NCI-H1694 treated with DMSO at 0.1 percent for 48 hours (cell line): ENCODE measurements at places on chromosomes 2 and 18.

DNA sequence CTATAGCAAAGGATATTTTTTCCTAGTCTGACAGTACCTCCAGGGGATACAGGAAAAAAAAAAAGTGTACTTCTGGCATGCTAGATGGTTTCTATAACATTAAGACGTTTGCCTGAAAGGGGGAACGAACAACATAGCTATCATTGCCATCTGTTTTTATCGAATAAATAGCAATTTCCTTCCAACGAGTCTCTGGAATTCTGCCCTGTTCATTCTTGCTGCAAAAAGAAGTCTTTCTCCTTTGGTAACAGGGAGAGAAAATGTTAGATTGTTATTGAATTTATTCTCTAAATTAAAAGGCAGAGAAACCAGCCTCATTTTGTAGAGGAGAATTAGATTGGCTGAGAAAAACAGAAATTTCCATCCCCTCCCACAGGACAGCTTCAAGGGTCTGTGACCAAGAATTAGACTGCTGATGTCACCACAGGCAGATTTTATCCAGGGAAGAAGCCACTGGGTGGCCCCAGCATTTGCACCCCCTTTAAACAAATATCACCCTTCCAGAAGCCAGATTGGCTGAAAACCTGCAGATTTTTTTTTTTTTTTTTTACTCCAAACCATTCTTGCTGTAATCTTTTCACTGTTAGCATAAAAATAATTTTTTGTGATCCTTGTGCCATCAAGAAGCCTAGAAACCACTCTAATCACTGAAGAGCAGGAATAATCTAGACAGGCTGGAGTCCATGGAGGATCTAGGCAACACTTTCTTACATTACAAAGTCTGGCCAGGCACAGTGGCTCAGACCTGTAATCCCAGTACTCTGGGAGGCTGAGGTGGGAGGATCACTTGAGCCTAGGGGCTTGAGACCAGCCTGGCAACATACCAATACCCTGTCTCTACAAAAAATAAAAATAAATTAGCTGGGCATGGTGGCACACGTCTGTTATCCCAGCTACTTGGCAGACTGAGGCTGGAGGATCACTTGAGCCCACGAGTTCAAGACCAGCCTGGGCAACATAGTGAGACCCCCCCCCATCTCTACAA is 12.0 kb downstream of the WDFY1 start:
- no peak for DNase-seq

DNA sequence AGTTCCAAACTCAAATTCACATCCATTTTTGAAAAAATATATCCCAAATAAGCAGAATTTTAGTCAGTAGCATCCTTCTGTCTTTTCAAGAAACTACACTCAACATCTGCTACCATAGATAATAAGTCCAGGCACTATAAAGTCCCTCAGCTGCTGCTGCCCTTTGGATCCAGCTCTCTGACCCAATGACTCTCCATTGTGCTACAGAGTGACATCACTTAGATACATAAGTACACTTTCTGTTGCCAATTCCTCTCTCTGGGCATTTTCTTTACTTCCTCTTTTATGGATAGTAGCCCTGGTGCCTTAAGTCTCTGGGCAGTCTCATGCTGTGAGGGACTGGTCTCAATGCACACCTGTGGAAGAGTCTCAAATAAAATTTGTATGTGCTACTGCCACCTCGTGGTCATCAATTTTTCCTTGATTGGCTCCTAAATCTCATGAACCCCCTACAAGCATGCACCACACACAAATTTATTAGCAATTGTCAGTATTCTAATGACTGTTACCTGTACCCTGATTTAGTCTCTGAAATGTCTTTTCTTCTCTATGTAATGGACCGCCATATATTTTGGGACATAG is 219.2 kb downstream of the LRP1B start:
- DNase-seq, result no peak

GRCh38 chr18:43780782-43781340 is 503.6 kb upstream of the SYT4 start:
- no peak for DNase-seq

- DNase-seq, result no peak
Observed at GRCh38 chr2:180787330-180787729, 193.1 kb upstream of the UBE2E3 start.

DNA sequence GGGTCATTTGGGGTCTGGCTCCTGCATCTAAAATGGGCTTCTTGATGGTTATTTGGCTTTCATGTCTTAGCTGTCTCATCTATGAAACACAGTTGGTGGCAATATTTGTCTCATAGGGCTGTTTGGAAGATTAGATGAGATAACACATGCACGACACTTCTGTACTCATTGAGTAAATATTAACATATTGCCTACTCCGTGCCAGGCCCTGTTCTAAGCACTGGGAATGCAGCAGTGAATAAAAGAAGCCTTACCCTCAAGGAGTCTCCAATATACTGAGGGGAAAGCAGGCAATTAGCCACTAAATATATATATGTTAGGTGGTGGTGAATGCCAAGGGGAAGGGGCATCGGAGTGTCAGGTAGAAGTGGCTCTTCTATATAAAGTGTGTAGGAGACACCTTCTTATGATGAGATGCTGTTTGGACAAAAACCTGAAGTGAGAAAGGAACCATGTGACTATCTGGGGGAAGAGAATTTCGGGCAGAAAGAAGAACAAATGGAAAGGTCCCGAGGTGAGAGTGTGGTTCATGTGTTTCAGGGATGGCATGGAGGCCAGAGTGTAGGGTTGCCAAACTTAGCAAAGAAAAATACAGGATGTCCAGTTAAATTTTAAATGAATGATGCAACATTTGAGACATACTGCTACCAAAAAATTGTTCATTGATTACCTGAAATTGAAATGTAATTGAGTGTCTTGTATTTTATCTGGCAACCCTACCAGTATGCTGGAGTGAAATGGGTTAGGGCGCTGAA is 11.8 kb downstream of the SLC3A1 start:
- no peak for DNase-seq

DNA sequence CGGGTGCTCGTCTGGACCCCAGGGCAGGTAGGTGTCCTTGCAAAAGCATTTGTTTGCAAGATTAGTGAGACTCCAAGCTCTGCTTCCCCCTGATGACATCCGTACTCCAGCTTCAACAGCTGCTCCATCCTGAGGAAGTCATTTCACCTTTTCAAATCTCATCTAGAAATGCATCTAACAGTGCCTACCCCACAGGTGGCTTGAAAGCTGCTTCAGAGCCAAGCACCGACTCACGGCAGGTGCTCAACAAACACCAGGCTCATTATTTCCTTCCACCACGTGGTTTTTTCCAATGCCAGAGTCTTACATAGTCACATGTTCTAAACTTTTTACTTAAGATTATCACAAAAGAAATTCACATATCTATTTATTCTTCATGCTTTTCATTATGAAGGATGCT is 31.9 kb downstream of the CNGA3 start:
- no peak for DNase-seq

DNA sequence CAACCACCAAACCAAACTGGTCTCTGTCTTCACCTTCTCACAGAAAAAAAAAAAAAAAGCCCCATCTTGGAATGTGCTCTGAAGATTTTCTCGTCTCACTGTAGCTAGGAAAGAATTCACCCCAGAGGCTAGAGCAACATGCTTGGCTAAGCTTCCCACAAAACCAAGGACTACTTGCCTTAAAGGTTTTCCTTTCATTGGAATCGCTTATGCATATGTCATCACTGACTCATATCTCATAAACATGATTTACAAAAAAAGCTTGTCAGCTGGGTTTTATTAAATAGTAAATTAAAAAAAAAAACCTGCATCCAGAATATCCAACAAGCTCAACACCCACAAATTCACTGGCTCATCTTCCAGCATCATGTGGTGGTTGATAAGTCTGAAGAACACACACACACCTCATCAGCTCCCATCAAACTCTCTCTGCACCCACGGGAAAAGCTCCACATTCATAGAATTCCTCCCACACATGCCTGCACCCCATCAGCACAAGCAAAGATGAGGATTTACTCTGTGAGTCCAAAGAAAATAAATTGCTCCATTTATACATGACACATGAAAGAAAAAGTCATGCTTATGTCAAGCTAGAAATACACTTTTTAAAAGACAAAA is 182.0 kb upstream of the TRIB2 start:
- no peak for DNase-seq

DNA sequence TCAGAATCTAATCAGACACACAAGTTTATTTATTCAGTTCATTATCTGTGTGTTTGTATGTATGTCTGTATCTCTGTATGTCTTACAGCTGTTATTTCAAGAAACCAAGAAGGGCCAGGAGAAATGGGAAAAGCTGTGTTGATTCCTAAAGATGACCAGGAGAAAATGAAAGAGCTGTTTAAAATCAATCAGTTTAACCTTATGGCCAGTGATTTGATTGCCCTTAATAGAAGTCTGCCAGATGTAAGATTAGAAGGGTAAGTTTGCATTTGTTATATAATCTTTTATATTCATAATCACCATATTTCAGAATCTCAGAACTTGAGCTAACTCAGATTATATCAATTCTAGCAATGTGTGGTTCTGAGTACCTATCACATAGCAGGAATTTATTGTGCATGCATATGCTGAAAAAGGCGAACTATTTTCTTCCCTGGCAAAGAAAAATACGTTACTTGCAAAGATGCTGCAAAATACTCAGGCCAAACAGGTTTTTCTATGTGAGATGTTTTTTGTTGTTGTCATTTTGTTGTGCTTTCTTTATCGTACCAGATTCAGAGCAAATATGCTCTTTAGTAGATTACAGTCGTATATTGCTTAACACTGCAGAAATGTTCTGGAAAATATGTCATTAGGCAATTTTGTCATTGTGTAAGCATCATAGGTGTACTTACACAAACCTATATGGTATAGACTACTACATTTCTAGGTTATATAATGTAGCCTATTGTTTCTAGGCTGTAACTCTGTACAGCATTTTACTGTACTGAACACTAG is 268.7 kb downstream of the GALNT13 start:
- DNase-seq, result no peak

DNA sequence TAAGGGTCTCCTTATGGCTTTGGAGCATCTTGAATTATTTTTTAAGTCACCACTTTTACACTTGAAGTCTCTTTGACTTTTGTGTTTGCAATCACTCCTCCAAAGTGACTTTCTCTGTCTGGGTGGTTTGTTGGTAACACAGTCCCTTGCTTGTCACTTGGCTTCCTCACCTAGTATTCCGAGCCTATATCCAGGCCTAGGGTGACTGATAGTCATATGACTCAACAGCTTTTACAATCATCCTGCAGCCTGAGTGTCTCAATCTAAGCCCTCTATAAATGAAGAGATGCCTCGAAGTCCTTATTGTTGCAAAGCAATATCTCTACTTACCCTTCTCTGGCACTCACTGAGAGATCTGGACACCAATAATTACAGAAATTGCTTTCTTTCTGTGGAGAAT is 53.9 kb upstream of the SETBP1 start:
- no peak for DNase-seq

DNA sequence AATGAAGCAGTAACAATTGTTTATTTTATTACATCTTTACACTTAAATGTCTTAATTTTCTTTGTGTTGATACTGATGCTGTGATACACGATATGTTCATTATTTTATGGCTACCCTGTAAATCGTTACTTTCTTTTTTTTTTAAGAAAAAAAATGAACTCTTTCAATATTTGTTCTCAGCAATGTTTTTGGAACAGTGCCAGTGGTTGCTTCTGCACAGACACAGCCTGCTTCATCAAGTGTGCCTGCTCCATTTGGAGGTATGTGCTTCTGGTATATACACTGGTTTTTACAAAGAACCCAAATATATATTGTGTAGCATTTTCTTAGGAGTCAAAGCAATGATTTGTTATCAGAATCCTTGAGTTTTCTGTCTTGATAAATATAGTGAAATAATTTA is 62.2 kb upstream of the SCYGR2 start:
- no peak for DNase-seq

GRCh38 chr2:64608867-64609226 is 44.9 kb downstream of the SERTAD2 start:
- DNase-seq, result no peak

- no peak for DNase-seq
Observed at GRCh38 chr2:230774348-230774951, 61.8 kb downstream of the CAB39 start.

DNA sequence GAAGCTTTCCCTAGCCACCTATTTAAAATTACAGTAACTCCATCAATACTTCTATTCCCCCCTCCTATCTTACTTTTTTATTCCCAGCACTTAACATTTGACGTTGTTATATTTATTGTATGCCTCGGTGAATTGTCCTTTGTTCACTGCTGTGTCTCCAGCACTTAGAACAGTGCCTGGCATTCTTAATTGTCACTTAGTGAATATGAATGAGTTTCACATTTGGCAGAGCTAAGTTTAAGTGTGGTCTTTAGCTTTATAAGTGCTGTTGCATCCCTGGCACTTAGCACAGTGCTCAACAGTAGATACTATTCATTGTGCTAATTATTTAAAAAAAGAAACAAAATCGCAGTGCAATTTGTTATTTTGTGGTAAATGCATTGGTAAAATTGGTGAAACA is 1.7 kb downstream of the RMP24 start:
- DNase-seq, result no peak

GRCh38 chr2:27322301-27322765 is 564 bp downstream of the MPV17 start:
- DNase-seq, result no peak

DNA sequence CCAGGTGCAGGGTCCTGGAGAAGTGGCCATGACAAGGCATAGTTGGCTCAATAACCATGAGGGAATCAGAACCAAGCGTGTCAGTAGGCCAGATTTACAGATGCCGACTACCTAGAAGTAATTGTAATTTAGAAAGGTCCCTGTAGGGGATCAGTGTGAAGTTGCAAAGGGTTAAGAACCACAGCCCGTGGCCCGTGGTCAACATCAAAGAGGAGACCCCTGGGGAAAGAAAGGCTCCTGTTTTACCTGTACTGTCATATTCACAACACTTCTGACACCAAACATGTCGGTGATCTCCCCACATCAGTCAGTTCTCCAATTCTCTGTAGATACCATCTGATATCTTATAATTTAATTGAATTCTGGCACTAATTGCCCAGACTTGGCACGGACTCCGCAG is 31.0 kb downstream of the SP100 start:
- no peak for DNase-seq

- no peak for DNase-seq
Observed at GRCh38 chr18:60358516-60358915, 14.1 kb downstream of the MC4R start.

GRCh38 chr2:29487967-29488555 is 372.8 kb downstream of the CLIP4 start:
- no peak for DNase-seq
